ENCODE measurements at places on chromosomes 7 and 10.
A peak's percentile ranks its signal among the peaks of the same experiment; 100 is the strongest.

GRCh38 chr7:138417078-138417700, 42.9 kb upstream of the TRIM24 start:
- DNase-seq, result no peak

DNA sequence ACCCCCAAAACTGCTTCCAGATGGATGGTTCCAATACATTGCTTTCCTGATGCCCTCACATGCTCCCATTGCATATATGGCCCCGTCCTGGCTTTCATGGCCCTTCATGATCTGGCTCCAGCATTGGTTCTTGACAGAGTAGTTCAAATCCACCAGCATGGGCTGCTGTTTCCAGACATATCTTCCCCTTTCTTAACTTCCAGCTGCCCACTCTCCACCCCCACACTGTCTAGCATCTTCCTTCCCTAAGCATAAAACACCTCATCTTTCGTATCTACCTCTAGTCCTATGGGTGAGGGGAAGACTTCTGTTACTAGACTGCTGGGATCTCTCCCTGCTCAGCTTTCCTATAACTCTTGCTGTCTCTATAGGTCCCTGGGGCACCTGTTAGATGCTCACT, 13.2 kb upstream of the GOLGA7B start:
- no peak for DNase-seq

GRCh38 chr10:80454513-80455460, 677 bp downstream of the TSPAN14 start:
- DNase-seq, result peak; percentile 76

GRCh38 chr7:23938937-23939552, 229.0 kb downstream of the STK31 start:
- DNase-seq, result no peak

DNA sequence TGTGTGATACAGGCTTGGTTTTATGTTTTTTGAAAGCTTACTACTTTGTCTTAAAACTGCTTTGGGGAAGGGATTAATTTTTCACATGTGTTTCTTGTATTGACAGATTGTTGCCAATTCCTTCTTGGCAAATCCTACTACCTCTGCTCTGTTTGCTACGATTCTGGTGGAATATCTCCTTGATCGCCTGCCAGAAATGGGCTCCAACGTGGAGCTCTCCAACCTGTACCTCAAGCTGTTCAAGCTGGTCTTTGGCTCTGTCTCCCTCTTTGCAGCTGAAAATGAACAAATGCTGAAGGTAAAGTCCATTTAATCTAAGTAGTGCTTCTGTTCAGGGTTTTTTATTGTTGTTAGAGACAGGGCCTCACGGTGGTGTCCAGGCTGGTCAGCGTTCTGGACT, 33.6 kb downstream of the TRRAP start:
- no peak for DNase-seq

DNA sequence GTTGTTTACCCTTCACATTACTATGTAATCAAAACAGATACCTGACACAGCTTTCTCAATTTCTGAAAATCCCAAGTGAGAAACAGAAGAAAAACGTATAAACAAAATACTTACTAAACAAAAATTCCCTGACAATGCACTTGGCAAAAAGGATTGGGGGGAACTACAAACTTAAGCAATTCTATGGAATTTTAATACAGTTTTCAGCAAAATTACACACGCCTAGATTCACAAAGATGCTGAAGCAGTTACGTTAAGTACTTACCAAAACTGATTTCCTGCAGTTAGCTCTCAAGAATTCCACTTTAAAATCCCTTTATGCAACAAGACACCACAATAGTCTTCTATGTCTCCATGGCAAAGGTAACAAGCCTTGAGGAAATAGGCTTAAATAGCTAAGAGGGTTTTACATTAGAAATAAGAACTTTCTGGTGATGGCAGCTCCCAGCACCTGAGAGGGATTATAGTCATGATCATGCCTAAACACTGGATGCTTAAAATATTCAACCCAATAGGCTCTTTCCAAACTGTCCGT, 10.8 kb downstream of the TOMM7 start:
- no peak for DNase-seq

GRCh38 chr7:96663871-96664445, 45.7 kb downstream of the SEM1 start:
- DNase-seq, result no peak

DNA sequence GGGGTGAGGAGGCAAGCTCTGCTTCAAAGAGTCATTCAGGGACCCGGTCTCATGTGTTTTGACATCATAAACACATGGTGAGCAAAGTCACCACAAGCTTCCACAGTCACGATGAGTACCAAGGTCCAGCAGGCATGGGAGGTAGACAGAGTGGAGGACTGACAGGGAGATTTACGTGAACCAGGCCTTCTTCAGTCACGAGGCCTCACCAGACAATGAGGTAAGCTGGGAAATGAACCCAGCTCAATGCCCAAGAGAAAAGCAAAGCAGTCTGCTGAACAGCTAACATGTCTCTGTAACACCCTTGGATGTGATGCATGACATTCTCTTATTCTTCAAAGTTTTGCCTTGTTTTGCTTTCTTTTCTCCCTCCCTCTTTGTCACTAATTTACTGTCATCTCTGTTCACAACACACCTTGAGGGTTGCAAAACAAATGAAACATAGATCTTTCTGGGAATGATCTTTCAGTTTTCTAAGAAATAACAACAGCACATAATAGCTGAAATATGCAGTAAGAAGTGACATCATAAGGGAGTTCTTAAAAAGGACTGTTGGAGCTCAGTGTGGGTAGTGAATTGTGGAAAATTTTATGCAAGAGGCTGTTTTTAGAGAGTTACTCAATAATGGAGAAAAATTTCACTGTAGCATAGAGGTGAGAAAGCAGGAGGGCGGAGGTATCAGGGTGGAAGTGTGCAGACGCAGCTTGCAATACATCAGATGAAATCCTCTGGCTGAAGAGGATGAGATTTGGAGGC, 9.0 kb downstream of the PPP1R17 start:
- no peak for DNase-seq

DNA sequence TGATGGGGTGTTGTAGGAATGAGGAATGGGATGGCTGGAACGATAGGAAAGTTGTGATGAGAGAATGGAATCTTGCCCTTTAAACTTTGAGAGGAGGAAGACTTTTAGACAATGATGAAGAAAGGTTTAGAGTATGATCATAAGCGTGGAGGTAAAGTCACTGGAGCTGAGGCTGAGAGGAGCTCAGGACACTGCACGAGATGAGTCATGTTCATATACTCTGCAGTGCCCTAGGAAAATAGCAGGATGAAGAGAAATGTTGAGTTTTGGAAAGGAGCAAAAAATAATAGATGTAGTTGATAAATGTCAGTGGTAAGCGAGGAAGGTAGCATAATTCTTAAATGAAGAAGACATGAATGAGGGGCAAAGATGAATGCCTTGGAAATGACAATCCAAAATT, 28.3 kb upstream of the CUL1 start:
- no peak for DNase-seq

GRCh38 chr10:396107-396506, 260.9 kb downstream of the ZMYND11 start:
- no peak for DNase-seq

DNA sequence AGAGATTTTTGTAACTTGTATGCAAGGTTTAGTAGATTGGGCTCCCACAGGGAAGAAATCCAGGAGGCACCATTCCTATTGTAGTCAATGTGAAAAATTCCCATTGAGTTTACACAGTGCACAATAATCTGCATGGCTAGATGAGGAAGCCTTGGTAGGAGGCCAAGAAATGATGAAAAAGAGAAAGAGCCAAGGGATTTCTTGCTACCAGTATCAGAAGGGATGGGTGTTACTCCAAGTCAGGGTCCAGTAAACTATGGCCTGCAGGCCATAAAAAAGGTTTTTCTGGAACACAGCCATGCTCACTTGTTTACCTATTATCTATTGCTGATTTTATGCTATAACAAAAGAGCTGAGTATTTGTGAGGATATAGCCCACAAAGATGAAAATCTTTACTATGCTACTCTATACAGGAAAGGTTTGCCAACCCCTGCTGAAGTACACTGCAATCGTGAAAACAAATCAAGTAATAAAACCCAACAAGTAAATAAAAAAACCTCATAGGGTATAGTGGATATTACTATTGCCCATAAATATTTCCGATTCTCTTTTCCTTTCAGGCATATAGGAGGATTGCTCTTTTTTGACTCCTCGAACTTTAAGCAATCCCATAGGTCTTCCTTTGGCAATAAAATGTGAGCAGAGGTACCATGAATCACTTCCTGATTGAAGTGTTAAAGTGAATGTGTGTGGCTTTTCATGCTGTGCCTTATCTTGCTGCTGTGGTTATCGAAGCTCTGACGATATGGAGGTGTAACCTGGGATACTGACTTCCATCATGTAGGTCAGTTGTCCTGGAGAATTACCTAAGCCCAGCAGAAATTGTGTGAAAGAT, 256.3 kb upstream of the MAGI2 start:
- no peak for DNase-seq

DNA sequence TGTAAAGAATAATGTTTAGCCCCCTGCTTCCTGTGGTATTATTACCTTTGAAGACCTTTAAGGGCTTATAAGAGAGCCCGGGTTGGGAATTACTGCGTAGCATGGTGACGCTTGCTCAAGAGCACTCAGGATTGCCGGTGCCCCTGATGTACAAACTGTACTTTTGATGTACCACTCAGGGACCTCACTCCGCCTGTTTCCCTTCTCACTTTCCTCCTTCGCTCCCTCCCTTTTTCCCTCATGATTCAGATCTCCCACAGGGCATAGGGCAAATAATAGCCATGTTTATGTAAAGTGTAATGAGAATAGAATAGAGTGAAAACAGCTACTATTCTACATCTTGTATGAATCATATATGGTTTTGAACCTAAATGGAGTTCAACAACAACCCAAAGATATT, 77.8 kb upstream of the PDCD4 start:
- no peak for DNase-seq

GRCh38 chr7:6155596-6155995, 116.8 kb downstream of the CYTH3 start:
- DNase-seq, result no peak

GRCh38 chr7:151057506-151057988, at the start of gene CDK5:
CDK5 (minus strand) TSS chr7:151057897; CDS start chr7:151057848, 49 bp downstream.
- DNase-seq, result peak; percentile 66

DNA sequence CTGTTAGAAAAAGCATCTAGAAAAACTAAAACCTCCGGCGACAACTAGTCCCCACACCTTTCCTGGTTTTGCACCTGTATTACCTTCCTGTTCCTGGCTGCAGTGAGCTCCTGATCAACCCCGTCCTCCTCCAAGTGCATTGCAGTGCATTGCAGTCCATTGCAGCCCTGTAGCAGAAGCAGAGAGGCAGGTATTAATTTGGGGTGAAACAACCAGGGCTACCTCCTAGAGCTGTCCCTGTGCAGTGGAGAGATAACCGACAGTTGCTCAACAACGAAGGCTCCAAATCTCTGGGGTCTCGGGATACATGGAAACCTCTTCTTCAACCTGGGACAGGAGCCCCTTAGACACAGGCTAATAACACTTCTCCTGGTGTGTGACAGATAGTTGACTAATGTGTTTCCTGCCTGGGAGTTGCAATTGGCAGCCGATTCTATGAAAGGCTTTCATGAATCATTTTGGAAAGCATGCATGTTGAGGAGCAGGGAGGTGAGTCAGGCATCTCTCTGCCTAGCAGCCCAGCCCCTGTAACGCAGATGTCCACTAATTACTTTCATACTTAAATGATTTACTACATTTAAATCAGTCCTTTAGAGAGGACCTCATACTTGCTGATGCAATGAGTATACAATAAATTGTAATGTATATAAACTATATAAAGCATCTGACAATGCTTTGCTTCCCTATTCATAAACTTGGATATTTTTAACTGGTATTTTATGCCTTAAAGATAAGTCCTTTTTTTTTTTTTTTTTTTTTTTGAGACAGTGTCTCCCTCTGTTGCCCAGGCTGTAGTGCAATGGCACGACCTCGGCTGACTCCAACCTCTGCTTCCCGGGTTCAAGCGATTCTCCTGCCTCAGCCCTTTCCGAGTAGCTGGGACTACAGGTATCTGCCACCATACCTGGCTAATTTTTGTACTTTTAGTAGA, 59.0 kb downstream of the PRR15 start:
- DNase-seq, result no peak

DNA sequence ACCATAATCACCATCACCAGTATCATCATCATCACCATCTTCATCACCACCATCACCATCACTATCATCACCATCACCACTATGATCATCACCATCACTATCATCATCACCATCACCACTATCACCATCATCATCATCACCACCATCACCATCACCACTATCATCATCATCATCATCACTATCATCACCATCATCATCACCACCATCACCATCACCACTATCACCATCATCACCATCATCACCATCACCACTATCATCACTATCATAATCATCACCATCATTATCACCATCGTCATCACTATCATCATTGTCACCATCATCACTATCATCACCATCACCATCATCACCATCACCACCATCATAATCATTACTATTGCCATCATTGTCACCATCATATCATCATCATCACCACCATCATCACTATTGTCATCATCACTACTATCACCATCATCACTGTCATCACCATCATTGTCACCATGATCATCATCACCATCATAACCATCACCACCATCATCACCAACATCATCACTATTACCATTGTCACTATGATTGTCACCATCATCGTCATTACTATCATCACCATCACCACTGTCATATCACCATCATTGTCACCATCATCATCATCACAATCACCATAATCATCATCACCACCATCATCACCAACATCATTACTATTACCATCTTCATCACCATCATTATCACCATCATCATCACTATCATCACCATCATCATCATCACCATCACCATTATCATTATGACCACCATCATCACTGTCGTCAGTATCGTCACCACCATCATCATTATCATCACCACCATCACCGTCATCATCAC, 154.7 kb downstream of the ACTR3B start:
- DNase-seq, result no peak

DNA sequence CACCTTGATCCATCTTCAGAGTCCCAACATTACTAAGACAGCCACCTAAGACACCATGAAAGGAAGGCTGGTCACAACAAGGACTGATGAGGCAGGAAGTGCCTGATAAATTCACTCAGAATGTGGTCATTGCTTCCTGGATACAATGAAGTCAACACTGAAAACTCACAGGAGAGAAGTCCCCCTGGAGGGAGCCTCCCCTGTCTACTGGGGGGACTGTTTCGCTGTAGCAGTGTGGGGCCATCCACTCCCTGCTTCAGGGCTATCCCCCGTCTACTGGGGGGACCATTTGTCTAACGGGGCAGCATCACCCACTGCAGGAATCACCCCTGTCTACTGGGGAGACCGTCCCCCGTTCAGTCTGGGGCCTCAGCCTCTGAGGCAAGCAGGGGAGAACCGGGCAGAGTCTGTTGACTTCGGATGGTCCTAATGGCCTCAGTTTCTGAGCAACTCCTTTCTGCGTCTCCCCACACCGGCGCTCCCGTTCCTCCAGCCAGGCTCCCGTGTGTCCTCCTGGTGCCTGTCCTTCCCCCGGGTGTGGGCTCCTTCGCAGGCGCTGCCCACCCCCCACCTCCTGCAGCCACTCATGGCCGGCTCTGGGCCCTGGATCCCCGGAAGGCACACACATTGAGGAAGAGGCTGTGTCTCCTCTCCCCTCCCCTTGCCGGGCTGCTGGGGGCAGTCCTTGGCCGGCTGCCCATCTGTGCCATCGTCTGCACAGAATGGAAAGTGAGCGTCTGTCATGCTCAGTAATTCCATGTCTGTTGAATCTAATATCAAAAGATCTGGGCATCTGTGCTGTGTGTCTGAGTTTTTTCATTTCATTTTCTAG, 59.9 kb upstream of the DNAJB6 start:
- no peak for DNase-seq

Measured in lower lobe of right lung (tissue), 2 donors.